ENCODE measurements at places on chromosomes 7 and 10.

DNA sequence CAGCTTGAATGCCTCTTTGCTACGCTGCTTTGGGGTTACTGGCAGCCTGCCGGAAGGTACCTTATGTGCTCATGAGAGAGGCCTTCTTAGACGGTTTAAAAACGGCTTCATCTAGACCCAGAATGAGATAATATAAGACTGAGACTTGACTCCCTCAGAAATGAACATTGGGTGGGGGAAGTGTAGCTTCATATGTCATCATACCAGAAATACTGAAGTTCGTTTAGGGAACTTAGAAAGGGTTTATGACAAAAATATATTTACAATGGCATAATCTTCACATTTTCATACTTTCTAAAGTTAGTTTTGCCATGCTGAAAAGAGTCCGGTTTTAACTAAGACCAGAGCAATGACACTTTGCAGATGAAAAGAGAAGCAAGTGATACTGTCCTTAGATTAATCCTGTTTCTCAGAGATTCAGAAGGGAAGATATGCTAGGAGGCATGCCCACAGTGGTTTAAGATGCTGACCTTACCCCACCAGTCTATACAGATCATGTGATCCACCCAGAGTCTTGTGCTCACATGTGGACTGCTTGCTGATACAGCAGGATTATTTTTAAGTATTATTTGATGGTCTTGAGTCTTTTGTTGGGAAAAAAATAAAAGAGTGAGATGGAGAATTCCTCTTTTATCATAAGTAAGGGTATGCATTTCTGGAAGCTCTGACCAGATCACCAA is 40.8 kb upstream of the HGF start:
- DNase-seq: no peak

DNA sequence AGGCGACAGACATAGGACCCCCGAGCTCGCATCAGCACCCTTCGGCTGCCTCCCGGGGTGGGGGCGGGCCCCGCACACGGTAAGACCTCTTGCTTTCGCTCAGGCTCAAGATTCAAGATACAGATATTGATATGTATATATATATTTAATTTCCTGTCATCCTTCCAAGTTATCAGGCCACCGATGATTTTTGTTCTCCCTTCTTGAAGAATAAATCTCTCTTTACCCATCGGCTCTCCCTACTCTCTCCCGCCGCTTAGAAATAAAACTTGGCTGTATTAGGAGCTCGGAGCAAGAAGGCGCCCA is 603 bp downstream of the ADRA2A start:
- no peak for DNase-seq

GRCh38 chr10:603745-604144 is 85.7 kb downstream of the DIP2C start:
- DNase-seq: no peak

DNA sequence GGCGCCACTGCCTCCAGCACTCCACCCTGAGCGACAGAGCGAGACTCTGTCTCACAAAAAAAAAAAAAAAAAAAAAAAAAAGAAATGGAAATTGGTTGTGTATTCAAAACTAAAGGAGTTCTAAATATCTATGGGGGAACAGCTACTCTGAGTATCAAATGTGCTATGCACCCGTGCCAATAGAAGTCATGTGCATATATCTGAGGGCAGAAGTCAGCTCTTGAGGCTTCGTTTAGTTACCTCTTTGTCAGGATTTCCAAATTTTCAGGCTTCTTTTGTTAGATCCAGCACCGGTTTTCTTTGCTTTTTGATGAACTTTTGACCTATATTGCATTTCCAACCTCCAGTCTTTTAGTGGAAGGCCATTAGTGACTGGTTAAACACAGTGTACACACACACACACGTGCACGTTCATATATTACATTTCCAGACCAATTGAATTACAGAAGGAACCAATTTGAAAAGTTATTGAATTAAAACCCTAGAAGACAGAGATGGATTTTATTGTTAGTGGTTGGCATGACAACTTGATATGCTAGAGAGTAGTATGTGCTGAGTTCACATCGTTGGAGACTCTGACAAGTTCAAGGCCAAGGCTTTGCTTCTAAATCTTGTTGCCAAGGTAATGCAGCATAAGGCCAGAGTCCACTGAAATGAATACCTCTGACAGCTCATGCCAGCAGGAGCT is 33.1 kb upstream of the ADD3 start:
- no peak for DNase-seq

GRCh38 chr7:75533926-75534325 is 41.8 kb downstream of the SPDYE5 start:
- DNase-seq: no peak

DNA sequence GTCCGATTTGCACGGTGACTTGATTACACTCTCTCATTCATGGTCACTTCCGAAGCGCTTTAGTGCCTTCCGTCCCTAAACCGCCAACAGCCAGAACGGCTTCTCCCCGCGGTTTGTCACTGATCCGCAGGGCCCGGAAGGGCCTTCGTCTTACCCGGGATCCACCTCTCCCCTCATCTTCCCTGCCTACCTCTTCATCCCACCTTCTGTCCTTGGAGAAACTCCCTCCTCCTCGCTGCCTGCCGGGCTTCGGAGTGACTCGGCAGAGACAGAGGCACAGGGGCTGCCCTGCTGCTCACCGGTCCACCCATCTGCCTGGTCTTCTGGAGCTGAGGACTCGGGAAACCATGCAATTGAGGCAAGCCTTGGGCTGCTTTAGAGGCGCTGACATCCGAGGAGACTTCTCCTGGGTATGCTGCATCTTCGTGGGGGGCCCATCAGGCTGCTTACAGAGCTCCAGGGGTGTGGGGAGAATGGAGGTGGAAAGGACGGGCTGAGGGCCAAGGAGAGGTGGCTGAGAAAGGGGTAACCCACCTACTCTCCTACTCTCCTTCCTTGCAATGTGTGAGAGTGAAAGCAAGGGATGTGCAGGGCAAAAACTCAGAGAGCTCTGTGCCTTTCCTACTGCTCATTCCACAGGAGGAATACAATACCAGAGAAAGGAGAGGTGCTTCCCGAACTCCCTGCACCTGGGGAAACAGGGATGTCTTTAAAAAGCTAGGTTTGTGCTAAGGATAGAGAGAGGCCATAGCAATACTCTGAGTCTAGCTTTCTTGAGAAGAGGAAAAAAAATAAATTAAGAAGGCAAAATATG is 1.0 kb upstream of the HOXA11 start:
- DNase-seq: no peak

DNA sequence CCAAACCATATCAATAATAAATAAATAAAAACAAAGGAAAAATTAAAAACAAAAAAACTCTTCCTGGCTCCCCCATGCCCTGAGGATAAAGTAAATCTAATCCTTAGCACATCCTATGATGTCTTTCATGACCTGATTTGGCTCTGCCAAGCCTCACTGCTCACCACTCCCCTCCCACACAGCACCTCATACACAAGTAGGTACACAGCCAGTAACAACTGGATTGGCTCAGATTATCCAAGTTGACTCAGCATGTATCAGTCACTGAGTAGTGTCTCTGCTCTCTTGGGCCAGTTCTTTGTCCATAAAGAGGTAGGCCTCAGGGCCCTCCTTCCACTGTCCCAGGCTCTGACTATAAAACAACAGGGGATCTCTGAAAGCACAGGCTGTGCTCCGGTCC is 99.6 kb downstream of the STRA8 start:
- no peak for DNase-seq

DNA sequence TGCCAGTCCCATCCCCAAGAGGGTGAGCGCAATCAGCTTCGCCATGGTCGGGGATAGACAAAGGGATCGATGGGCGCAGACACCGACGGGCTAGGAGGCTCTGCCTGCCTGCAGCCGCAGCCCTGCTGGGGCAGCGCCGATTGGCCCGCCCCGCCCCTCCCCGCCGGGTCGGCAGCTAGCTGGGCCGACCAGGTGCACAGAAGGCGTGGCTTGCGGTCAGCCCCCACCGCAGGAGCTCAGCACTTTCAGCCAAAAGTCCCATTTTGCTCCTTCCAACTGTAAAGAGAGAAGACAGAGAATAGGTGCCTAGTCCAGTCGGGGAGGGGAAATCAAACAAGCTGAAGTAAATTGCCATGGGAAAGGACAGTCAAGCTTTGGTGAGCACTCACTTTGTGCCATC is at the start of gene PON1:
TSS of gene PON1 (minus strand) at position 102 of the 400 bp plus-strand sequence. CDS start at position 45, 57 bp downstream.
- DNase-seq: no peak

- no peak for DNase-seq
Observed at GRCh38 chr10:48404646-48405045, 98.2 kb downstream of the MAPK8 start.

GRCh38 chr7:90945104-90945787 is 319.0 kb upstream of the FZD1 start:
- no peak for DNase-seq

GRCh38 chr7:148434181-148434757 is 156.3 kb upstream of the C7orf33 start:
- no peak for DNase-seq

DNA sequence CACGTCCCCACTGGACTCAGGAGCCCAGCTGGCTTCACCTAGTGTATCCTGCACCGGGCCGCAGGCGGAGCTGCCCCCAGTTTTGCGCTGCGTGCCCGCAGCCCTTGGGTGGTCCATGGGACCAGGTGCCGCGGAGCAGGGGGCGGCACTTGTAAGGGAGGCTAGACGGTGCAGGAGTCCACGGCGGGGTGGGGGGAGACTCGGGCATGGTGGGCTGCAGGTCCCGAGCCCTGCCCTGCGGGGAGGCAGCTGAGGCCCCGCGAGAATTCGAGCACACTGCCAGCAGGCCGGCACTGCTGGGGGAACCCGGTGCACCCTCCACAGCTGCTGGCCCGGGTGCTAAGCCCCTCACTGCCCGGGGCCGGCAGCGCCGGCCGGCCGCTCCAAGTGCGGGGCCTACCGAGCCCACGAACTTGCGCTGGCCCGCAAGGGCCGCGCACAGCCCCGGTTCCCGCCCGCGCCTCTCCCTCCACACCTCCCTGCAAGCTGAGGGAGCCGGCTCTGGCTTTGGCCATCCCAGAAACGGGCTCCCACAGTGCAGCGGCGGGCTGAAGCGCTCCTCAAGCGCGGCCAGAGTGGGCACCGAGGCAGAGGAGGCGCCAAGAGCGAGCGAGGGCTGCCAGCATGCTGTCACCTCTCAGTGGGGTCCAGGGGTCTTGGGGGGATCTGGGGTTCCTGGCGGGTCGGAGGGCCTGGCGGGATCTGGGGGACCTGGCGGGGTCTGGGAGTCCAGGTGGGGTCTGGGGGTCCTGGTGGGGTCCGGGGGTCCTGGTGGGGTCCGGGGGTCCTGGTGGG is 81.4 kb downstream of the VIPR2 start:
- no peak for DNase-seq

DNA sequence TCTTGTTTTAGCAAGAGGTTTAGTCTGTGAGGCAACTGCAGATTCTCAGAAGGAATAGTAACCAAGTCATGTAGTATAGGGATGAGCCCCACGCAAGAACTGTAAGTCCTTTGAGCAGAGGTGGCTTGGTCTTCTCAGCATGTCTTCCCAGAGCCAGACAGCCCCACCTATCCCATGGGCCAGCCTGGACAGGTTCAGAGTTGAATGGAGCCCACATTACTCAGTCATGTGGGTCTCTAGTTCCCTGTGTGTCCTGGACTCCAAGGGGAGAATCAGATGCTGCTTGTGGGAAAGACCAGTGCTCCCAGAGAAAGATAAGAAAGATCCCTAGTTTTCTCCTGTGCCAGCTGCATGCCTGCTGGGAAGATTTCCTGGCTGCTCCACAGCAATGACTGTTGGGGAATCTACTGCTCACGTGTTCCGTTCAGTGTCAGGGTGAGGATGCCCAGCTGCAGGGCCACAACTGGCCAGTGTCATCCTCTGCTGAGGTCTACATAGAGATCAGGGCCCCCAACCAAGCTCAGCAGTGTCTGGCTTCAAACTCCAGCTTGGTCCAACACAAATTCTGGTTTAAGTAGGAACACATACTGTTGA is 66.9 kb upstream of the UNC5B start:
- DNase-seq: no peak

GRCh38 chr10:43234471-43235041 is 32.3 kb downstream of the RASGEF1A start:
- no peak for DNase-seq
